Activated B cell treated with CpG ODN at 0.5 μM for 24 hours (primary cell): ENCODE measurements at places on chromosomes 7 and 10. TPM values are rescaled to one million over a fixed set of nuclear protein-coding genes. Genes with fewer than 3 reads are reported as not detected.

Gene TFEC
- total RNA-seq = 35.0 and 39.7 TPM in 2 replicates

DNA sequence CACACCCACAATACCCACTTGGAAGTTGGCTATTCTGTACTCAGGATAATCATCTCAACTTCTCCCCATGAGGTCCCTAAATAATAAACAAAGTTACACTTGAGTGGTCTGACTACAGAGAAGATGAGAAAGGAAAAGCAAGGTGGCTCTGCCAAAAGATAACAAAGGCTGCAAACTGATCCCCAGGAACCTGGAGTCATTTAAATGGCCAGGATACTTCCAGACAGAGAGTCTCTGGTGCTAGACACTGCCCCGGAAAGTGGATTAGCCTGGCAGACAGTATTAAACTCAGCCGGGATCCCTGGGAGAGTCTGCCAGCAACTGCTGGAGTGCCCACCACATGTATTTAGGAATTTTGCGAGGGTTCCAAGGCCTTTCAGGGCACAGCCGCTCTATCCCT is 93.7 kb downstream of the DGKI start:
- DNase-seq = no peak
- H3K36me3 ChIP-seq = no peaks in the 10 kb centered on the region

DNA sequence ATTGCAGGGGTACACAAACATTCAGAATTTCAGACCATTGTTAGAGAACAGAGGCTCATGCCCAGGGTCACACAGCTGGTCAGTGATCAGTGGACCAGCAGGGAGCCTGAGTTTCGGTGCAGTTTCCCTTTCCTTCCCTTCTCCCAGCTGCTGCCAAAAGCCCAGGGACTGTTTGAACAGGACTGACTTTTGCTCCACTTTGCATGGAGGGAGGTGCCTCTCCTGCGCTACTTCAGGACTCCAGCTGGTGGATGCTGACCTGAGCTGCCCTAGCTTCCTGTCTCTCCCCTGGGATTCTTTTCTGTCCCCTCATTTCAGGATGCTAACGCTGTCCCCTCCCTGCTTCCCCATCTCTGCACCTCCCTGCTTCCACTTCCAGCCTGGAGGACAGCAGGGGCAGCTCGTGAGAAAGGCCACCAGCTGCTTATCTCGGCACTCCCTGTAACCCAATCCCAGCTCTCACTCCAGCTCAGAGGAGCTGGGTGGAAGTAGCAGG is 14.5 kb downstream of the SH2D4B start:
- no peaks in the 10 kb centered on the region for H3K36me3 ChIP-seq
- H3K27ac ChIP-seq = no peak overlapping the region
- no peak for DNase-seq
- H3K4me3 ChIP-seq = no peak overlapping the region
- peaks cover 11% of the 10 kb centered on the region for H3K27me3 ChIP-seq

DNA sequence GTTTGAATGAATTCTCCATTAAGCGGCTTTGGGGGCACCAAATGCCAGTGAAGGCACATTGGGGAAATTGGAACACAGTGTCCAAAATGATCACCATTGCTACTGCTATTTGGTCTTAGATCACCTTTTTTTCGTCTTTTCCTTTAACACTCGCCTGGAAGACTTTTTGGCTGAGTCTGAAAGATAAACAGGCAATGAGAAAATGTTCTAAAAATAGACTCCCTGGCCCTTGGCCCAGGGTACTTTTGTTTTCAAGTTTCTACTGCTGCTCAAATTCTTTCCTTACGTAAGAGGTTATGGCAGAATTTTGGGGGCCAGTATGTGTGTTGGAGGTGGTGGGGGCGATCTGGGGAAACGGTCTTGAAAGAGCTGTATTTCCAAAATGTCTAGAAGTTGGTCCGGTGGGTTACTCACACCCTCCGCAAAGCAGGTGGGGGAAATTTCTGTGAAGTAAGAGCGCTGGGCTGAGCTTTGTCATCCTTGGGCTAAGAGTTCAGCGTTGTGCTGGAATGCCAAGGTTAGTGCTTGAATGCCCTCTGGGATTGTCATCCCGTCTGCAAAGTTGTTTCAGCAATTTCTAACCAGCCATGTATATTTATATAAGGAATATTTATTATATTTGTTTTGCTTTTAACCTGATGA is 1.3 kb upstream of the ITPRIP start:
- peaks cover 11% of the 10 kb centered on the region for H3K36me3 ChIP-seq
- peak overlapping the region; percentile 100 for H3K27ac ChIP-seq
- peak overlapping the region; percentile 98 for H3K4me3 ChIP-seq
- DNase-seq = no peak

GRCh38 chr10:130362308-130362761 is 226.1 kb downstream of the GLRX3 start:
- H3K4me1 ChIP-seq = no peaks in the 10 kb centered on the region
- DNase-seq = no peak
- no peaks in the 10 kb centered on the region for H3K36me3 ChIP-seq
- H3K27me3 ChIP-seq = no peaks in the 10 kb centered on the region

DNA sequence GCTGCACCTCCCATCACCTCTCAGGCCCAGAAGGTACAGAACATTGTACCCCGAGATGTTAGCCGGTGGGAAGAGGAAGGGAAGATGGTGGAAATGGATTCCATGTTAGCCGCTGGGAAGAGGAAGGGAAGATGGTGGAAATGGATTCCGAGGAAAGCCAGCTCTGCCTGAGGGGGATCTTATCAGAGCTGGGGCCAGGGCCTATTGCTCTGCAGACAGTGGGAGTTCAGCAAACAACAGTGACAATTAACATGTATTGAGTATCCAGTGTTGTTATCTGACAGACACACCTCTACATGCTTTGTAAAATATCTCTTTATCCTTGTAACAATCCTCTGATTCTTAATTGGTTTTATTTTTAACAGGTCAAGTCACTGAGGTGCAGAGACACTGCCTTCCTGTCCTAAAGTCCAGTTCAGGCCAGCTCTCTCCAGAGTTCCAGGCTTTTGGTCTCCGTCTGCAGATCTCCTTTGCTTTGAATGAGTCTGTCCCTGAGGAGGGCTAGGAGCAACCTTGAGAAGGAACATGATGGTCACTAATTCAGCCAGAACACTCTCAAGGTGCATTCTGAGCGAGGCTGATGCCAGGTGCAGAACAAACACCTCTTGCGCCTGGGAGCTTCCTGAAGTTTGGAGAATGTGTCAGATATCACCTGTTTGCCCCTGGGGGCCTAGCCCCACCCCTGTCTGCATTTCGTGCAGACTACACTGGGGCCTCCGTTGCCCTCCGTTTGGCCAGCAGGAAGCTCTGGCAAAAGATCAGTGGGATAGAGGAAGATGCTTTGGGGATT is 82.4 kb upstream of the PODXL start:
- peaks cover 11% of the 10 kb centered on the region for H3K27me3 ChIP-seq
- no peaks in the 10 kb centered on the region for H3K4me1 ChIP-seq
- no peak overlapping the region for H3K27ac ChIP-seq
- no peak overlapping the region for H3K4me3 ChIP-seq
- H3K36me3 ChIP-seq = no peaks in the 10 kb centered on the region

Gene IKZF1
- total RNA-seq = 301 and 325 TPM in 2 replicates

Gene STEAP1B
- total RNA-seq = 96.4 and 117 TPM in 2 replicates

DNA sequence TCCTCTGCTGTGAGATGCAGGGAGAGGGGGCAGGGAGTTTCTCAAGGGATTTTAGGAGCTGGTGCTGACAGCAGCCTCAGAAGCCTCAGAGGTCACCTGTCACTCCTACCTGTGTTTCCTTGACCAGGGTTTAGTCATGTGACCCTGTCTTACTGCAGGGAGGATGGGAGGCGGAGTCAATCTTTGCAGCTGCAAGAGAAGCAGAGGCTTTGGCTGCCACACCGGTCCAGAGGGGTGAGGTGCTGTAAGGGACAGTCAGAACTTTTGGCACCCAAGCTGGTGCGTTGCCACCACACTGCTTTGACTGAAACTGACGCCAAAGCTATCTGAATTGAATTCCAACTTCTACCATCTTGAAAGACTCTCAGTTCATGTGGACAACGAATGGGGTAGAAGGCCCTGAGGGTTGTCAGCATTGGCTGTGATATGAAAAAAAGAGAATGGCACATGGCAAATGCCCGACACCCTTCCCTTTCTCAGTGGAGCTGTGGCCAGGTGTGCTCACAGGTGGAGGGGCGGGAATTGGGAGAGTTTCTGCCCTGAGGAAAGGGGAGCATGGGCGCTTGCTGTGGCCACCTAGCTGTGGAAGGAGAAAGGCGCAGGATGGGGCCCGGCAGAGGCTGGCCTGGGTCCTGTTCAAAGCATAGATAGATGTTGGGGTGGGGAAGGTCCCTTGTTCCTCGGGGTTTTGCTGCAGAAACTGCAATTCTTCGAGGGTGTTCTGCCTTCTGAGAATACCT is 69.3 kb downstream of the ARHGAP22 start:
- H3K27ac ChIP-seq = no peak overlapping the region
- no peaks in the 10 kb centered on the region for H3K36me3 ChIP-seq
- no peak for DNase-seq
- peaks cover 6% of the 10 kb centered on the region for H3K27me3 ChIP-seq
- no peaks in the 10 kb centered on the region for H3K4me1 ChIP-seq
- no peak overlapping the region for H3K4me3 ChIP-seq

Gene WDR86
- total RNA-seq = 0.33 and 0.49 TPM in 2 replicates

Gene ECHS1
- 37.7 and 39.4 TPM in 2 replicates for total RNA-seq

- H3K4me3 ChIP-seq = no peak overlapping the region
- no peak for DNase-seq
- peaks cover 12% of the 10 kb centered on the region for H3K27me3 ChIP-seq
Measured at GRCh38 chr10:100485366-100485765, 22.6 kb downstream of the WNT8B start.

- peak overlapping the region; percentile 97 for H3K4me3 ChIP-seq
- no peaks in the 10 kb centered on the region for H3K36me3 ChIP-seq
- H3K27me3 ChIP-seq = peaks cover 38% of the 10 kb centered on the region
- H3K27ac ChIP-seq = peak overlapping the region; percentile 68
Measured at GRCh38 chr10:101120884-101121653, 10.0 kb upstream of the TLX1 start.

Gene NHLRC2
- 40.3 and 43.9 TPM in 2 replicates for total RNA-seq

DNA sequence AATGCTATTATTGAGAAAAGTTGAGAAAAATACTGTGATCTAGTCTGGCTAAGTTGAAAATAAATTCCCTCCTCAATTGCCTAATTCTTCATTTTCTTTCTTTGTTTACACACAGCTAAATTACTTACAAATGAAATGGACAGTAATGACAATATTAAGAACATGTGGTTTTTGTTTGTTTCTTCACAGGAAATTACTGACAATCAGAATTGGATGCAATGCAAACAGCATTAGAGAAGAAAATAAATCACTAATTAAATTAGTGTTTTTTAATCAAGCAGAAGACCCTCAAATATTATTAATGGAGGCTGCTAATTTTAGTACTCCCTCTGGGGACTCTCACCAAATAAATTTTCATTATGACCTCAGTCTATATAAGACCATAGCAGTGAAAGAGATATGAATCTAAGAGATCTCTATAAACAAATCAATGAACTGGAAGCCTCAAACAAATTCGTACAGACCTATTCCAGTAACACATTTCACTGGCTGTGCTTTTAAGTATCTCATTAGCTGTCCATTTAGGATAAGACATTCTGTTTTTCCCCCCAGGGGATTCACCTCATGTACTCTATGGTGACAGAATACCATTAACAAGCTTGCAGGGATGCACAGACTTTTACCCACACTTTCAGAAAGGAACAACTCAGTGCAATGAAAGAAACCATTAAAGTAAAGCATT is 202.0 kb upstream of the DGKB start:
- H3K27me3 ChIP-seq = no peaks in the 10 kb centered on the region
- no peak for DNase-seq
- H3K4me3 ChIP-seq = no peak overlapping the region
- H3K27ac ChIP-seq = no peak overlapping the region
- no peaks in the 10 kb centered on the region for H3K4me1 ChIP-seq

Gene MRLN
- total RNA-seq = not detected in 2 replicates

- peaks cover 3% of the 10 kb centered on the region for H3K4me1 ChIP-seq
- H3K27ac ChIP-seq = no peak overlapping the region
- no peaks in the 10 kb centered on the region for H3K27me3 ChIP-seq
- no peak for DNase-seq
- no peaks in the 10 kb centered on the region for H3K36me3 ChIP-seq
Measured at GRCh38 chr7:152711444-152711944, 35.6 kb upstream of the XRCC2 start.

Gene C10orf62
- total RNA-seq = not detected in 2 replicates

DNA sequence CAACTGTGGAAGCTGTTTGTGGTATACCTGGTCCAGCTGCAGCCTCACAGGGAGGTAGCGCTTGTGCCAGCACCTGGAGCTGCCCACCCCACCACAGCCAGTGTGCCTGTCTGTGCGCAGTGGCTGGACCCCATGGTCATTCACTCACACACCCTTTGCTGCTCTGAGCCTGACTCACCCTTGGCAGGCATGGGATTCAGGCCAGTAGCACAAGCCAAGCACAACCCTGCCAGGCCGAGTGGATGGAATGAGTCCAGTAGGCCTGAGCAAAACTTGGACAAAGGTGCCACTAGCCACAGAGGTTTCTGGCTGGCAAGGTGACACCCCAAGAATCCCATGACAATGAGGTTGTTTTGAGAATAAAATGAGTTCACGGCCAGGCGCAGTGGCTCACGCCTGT is 19.0 kb downstream of the RBM48 start:
- H3K4me1 ChIP-seq = no peaks in the 10 kb centered on the region
- no peak overlapping the region for H3K27ac ChIP-seq
- H3K27me3 ChIP-seq = peaks cover 4% of the 10 kb centered on the region
- no peak overlapping the region for H3K4me3 ChIP-seq
- H3K36me3 ChIP-seq = no peaks in the 10 kb centered on the region

Gene PTF1A
- not detected in 2 replicates for total RNA-seq

Gene ASB10
- not detected in 2 replicates for total RNA-seq

- no peak overlapping the region for H3K27ac ChIP-seq
- H3K27me3 ChIP-seq = no peaks in the 10 kb centered on the region
- no peak for DNase-seq
- peaks cover 13% of the 10 kb centered on the region for H3K4me1 ChIP-seq
Measured at GRCh38 chr10:119503821-119504220, 38.7 kb downstream of the RGS10 start.

GRCh38 chr10:828191-828590 is 103.3 kb downstream of the LARP4B start:
- no peaks in the 10 kb centered on the region for H3K27me3 ChIP-seq
- peaks cover 91% of the 10 kb centered on the region for H3K36me3 ChIP-seq
- peaks cover 15% of the 10 kb centered on the region for H3K4me1 ChIP-seq
- no peak overlapping the region for H3K4me3 ChIP-seq
- H3K27ac ChIP-seq = no peak overlapping the region

Gene LDB1
- 54.0 and 61.9 TPM in 2 replicates for total RNA-seq

DNA sequence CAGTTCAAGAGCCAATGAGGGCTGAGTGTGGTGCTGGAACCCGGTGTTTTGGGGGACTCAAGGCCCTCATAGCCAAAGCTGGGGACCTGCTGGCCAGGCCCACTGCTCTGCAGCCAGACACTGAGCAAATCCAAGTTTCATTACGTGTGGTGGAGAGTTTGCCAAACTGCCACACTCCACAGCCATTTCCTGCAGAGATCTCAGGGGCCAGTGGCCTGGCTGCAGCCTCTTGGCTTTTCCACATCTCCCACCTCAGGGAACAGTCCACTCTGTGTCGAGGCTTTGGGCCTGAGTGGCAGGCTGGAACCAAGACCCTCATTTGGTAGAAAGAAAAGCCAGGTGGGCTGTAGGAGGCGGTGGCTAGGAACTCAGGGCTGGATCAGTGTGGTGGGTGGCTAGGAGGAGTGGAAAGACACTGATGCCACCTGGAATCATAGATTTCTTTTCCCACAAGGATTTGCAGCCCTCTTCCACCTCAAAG is 3.2 kb downstream of the HOXA11 start:
- no peaks in the 10 kb centered on the region for H3K36me3 ChIP-seq
- no peak for DNase-seq
- peaks cover 29% of the 10 kb centered on the region for H3K4me1 ChIP-seq
- peaks cover 70% of the 10 kb centered on the region for H3K27me3 ChIP-seq

Gene TDRD1
- 0.33 and 0.59 TPM in 2 replicates for total RNA-seq
